ENCODE measurements at places on chromosomes 2 and 18.

- peak; percentile 54 for DNase-seq
Observed at GRCh38 chr2:95025406-95026319, at the start of gene MAL. Gene MAL (plus strand): TSS chr2:95025708. CDS start chr2:95025793, 85 bp downstream.

DNA sequence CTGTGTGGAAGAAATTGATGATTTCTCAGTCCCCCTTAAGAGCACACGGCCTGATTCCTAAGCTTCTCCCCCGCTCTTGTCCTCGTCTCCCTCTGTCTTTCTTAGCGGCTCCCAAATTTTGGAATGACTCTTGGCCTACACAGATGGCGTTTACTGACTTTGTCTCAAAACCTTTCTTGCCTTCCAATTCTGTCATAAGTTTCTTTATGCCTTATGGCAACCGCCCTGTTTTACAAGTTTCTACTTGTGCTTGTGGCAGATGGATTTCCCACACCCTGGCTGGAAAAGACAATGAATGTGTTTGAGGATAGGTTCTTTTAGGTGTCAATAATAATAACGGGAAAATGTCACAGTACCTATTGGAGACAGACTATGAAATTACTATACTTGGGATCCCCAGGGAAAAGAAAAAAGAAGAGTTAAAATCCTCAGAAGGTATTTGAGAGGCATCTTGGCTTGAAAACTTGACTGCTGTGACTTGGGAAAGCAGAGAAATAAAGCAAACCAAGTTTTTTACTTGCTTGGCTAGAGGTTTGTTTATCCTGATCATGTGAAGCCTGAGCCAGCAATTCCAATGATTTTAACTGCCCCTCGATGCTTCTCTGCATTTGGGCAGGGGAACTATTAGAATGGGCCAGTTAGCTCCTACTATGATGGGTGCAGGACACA, 276.4 kb downstream of the HRH4 start:
- no peak for DNase-seq

DNA sequence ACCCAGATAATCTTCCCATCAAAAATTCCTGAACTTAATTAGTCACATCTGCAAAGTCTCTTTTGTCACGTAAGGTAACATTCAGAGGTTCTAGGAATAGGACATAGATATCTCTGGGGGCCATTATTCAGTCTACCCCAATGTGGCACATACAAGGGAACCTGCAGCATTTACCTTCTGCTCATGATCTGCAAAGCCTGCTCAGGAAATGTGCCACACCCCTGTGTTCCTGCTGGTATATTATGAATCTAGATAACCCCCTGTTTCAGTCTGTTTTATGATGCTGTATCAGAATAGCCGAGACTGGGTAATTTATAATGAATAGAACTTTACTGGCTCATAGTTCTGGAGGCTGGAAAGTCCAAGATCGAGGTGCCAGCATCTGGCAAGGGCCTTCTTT, 103.5 kb downstream of the ARL4C start:
- no peak for DNase-seq

DNA sequence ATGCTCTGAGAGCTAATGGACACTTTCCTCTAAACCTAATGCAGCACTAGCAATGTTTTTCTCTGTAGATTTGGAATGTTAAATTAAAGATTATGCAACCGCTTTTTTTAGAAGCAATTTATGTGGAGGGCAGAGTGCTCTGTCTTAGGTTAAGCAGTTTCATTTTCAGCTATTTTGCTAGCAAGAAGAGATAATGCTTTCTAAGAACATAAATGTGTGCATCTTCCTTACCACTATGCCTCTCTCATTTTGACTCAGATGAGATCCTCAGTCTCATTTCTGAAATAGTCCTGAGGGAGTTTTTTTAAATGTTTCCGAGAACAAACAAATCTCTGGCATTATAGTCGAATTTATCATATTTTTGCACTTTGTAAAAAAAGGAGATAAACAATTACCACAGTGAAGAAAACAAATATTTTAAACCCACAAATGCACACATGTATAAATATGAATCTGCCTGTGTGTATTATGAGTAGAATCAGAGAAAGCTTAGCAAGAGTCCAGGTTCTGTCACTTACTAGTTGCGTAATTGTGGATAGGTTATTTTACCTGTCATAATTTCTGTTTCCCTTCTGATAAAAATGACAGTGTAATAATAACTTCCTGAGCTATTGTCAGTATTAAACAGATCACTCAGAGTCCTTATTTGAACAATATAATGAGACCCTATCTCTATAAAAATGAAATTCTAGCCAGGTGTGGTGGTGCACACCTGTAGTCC, 207.7 kb upstream of the CRIM1 start:
- DNase-seq, result no peak

- DNase-seq, result no peak
Observed at GRCh38 chr18:8814206-8814605, 108.8 kb downstream of the MTCL1 start.

GRCh38 chr2:102432386-102432785, 9.4 kb downstream of the IL18RAP start:
- no peak for DNase-seq

- no peak for DNase-seq
Observed at GRCh38 chr2:213723041-213723560, 438.8 kb downstream of the SPAG16 start.

DNA sequence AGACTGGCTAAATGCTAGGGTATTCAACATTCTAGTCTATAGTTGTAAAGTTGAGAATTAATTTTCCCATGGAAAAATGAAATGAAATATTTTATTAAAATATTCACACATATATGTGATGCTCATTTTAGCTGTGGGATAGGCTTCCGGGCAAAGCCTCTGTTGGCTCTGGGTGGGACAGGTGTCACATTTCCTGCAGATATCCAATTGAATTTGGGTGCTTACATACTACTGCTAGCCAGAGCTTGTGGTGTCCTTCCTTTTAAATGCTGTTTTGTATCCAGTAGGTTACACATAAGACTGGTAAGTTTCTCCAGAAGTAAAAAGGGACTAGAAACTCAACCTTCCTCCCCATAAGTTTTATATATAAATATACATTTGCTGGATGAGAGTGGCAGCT, 73.8 kb downstream of the RPRM start:
- no peak for DNase-seq

DNA sequence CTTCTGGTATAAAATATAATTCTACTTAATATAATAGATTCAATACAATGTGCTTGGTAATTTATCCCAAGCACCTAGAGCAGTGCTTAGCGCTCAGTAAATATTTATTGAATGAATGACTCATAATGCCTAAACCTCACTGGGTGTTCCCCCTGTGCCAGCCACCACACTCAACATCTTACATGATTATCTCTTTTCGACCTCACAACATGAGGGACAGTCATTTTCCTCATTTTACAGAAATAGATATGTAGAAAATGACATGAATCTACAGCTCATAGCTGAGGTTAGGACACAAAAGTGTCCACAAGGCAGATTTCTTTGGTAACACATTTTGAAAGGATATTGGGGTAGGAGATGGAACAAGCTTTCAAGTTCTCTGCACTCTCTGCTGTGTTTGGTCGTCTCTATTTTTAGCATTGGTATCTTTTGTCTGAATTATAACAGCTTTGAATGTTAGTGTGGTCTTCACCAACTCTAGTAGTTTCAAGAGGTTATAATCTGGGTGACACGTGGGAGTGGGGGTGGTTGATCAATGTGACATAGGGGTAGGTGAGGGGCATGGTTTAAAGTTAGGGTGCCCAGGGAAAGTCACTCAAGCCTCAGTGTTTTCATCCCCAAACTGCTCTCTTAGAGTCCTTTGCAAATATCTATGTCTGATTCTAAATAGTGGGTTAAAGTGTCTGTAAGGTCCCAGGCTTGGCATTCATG, 9.8 kb downstream of the MYOM1 start:
- no peak for DNase-seq

DNA sequence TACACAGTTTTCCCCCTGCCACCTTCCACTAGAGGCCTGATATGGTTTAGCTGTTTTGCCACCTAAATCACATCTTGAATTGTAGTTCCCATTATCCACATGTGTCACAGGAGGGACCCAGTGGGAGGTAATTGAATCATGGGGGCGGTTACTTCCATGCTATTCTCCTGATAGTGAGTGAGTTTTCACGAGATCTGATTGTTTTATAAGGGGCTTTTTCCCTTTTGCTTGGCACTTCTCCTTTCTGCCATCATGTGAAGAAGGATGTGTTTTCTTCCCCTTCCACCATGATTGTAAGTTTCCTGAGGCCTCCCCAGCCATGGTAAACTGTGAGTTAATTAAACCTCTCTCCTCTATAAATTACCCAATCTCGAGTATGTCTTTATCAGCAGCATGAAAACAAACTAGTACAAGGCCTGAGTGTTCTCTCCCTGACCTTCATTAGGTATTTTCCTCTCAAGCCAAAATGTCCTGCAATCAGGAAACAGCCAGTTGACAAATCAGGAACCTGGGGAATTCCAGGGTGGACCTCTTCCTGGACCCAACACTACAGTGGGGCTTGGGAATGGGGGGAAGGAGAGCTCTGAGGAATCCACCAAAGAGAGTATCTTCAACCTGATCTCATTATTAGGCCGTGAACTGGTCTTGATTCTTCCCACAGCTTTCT, 129.9 kb downstream of the TXNL1 start:
- DNase-seq, result no peak

GRCh38 chr2:7379799-7380198, 462.6 kb downstream of the RNF144A start:
- DNase-seq, result no peak

- DNase-seq, result no peak
Observed at GRCh38 chr2:108220191-108220590, 19.6 kb upstream of the SULT1C3 start.

DNA sequence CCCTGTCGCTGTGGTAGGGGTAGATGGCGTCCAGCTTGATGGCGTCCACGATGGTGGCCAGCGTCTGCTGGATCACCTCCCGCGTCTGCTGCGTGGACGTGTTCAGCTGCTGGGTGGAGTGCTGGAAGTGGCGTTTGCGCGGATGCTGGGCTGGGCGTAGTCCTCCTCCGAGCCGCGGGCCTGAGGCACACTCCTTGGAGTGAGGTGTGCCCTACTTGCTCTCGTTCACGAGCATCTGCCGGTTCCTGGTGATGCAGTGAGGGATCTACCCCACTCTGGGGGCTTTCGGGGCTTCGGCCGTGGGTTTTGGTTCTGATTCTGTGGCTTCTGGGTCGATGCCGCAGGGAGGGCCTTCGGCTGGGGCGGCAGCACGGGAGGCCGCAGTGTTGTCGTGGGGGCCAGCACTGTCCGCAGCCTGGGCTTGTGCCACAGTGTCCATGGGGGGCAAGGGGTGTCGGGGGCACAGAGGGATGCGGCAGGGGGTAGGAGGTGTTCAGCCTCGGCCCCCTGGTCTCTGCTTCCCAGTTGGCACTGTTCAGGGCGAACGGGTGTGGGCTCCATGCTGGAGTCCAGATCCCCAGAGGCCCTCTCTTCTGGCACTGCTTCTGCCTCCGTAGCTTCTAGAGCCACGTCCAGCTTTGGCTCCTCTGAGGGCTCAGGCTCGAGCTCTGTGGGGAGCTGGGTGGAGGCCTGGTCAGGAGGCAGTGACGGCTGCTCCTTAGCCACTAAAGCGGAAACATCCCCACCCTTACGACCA, 890.6 kb upstream of the LRRTM1 start:
- no peak for DNase-seq

GRCh38 chr18:8754995-8755960, 49.9 kb downstream of the MTCL1 start:
- no peak for DNase-seq

GRCh38 chr2:14722904-14723570, 90.5 kb downstream of the LRATD1 start:
- DNase-seq, result no peak

GRCh38 chr2:104897515-104898184, 43.7 kb downstream of the POU3F3 start:
- DNase-seq, result no peak

DNA sequence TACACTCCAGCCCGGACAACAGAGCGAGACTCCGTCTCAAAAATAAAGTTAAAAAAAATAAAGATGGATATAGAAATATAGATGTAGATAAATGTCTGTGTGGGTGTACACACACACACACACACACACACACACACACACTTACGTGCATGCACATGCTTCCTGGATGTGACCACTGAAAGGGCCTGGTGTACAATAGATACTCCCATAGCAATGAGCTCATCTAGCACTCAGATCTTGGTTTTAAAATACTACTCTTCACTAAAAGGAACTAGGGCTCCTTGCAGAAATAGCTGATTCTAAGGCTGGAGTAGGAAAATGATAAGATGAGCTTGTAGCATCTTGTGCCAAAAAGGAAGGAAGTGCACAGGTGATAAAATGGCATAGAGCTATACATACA, 39.1 kb downstream of the ROCK2 start:
- DNase-seq, result no peak

DNA sequence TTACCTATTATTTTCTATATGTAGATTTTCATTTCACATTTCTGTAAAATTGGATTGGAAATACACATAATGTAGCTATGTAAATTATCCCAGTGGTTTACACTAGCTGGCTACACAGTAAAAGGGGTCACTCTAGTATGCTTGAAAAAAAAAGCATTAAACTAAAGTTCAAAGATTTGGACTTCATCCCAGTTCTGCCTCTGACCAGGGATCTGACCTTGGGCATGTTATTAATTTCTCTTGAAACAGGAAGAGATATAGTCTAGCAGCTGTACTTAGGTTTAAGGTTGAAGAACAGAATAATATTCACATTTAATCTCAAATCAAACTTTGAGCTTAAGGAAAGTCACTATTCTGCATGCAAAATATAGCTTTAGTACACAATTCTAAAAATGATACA, 64.5 kb upstream of the RPE start:
- no peak for DNase-seq

DNA sequence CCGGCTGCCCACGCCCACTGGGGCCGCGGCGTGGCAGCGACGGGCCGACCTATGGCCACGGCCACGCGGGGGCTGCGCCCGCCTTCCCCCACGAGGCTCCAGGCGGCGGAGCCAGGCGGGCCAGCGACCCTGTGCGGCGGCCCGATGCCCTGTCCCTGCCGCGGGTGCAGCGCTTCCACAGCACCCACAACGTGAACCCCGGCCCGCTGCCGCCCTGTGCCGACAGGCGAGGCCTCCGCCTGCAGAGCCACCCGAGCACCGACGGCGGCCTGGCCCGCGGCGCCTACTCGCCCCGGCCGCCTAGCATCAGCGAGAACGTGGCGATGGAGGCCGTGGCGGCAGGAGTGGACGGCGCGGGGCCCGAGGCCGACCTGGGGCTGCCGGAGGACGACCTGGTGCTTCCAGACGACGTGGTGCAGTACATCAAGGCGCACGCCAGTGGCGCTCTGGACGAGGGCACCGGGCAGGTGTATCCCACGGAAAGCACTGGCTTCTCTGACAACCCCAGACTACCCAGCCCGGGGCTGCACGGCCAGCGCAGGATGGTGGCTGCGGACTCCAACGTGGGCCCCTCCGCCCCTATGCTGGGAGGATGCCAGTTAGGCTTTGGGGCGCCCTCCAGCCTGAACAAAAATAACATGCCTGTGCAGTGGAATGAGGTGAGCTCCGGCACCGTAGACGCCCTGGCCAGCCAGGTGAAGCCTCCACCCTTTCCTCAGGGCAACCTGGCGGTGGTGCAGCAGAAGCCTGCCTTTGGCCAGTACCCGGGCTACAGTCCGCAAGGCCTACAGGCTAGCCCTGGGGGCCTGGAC, 253.2 kb downstream of the GLI2 start:
- DNase-seq, result no peak

DNA sequence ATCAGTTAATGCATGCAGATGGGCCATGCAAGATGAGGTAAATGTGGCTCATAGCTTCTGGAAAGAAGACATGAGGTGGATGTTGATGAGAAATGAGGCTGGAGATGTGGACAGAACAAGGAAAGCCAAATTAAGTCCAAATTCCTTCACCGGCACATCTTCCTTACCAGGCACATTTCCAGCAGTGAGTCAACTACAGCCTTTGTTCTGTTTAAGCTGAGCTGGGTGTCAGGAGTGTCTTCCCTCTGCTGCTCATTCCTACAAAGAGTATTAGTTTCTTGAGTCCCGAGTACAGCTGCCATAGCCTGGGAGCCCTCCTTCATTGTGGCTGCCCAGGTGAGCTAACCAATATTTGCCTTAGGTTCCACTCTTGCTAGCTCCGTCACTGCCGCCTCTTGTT, 945.0 kb downstream of the SLC4A3 start:
- DNase-seq, result no peak

Measured in activated T-helper 1 cell treated with anti-CD3 and anti-CD28 coated beads, Interleukin-2, amount 50 U/mL, for 16 hours (primary cell).